Stimulated activated CD8-positive, alpha-beta memory T cell treated with anti-CD3 and anti-CD28 coated beads, Interleukin-4, amount 100 ng/mL, for 1 hour (primary cell): ENCODE measurements at places on chromosomes 1 and 21.

DNA sequence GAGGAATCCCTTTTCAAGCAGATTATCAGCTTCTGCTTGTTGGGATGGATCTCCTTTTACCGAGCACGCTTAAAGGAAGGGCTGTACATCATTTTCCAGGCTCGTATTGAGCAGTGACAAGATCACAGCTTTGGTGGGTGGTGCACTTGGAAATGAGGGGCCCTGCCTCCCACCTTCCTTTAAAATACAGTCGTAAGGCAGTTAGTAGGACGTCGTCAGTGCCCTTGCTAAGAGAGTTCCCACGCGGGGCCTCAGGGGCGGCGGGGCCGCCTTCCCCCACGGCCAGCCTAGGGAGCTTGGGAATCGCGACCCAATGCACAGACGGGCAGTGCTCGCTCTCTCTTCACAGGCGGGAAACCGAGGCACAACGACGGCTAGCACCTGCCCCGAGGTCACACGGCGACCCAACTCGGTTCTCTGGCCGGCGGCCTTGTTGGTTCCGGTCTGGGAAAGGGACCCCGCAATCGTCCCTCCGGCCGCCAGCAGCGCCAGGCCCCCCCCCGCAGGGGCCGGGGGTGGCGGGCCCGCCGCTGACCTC is 58.6 kb downstream of the H3-3A start:
- no peak for DNase-seq

DNA sequence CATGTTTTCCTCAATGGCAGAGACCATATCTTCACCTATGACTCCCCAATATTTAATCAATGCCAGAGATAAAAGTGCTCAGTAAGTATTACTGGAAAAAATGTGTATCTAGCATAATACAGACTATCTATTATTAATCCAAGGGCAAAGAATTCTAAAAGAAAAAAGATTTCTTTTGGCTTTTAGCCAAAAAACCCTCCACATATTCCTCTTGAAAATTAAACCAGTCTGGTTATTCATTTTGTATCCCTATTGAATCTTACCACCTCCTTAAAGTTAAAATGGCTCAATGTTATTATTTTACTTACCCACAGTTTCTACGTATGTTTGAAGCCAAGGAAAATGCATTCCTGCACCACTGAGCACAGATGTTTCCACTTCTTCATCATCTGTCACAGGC is 1.6 kb downstream of the TAF1A start:
- DNase-seq: no peak

GRCh38 chr1:71157151-71157550 is 76.3 kb upstream of the ZRANB2 start:
- no peak for DNase-seq

DNA sequence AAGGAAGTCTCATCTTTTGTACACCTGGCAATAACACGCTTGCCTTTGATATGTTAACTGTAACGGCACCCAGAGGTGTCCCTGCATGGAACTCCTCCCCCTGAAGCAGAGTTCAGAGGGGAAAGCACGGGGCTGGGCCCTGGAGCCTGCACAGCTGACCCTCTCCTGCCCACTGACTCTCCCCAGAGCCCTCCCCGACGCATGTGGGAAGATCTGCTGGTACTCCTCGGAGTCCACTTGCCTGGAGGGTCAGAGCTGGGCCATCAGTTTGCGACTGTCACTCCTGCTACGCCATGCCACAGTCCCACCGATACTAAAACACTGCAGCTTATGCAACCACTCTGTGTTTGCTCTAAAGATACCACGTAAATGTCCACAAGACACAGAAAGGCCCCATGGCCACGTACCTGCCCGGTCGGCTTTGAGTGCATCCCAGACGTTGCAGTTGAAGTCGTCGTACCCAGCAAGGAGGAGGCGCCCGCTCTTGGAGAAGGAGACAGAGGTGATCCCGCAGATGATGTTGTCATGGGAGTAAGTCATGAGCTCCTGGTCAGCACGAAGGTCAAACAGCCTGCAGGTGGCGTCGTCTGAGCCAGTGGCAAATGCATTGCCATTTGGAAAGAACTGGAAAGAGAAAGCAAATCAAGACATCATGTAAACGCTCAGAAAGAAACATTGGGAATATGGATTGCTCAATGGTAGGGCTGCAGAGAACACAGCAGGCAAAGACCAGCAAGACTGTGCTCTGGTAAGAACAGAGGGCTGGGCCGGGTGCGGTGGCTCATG is 10.6 kb upstream of the NADK start:
- no peak for DNase-seq

- DNase-seq: no peak
Observed at GRCh38 chr1:151817353-151817730, 12.1 kb upstream of the LINGO4 start.

DNA sequence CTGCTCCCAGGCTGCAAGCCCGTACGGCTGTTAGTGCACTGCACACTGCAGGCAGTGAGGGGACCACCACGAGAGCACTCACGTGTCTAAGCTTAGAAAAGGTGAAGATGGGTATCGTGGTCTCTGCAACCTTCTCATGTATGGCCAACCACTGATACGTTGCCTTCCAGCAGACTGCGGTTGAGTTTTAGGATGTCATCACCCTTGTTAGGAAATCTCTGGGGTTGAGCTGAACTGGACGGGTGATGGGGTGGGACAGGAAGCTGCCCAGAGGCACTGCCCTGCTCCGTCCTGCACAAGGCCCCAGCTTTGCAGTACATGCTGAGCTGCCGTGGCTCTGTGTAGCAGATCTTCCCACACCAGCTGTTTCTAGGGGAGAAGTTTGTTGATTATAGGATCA is 43.3 kb downstream of the FAAP20 start:
- DNase-seq: no peak

DNA sequence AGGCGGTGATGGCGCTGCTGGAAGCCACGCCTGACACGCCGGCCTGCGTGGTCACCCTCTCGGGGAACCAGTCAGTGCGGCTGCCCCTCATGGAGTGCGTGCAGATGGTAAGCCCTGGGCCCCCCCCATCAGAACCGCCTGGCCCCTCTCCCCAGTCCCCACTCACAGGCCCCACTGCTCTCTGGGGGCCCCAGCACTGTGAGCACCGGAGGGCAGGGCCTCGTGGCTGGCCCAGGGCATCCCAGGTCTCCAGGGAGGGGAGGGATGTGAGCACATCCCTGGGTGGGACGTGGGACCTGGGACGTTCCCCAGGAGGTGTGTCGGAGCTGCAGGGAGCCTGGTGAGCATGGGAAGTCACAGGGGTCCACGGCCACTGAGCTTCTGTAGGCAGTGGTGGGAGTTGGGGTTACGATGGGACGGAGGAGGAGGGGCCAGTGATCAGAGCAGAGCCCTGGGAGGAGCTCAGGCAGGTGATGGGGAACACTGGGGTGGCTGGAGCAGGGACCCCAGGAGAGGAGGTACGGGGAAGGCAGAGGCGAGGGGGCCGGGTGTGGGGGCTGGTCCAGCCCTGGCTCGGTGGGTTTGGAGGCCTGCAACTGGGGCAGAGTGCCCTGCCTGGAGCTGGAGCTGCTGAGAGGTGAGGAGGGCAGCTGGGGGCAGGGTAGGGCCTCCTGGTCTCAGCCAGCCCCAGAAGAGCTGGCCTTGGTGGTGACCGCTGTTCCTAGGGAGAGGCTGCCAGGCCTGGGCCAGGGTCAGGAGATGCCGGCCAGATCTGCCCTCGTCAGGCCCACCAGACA is 18.8 kb downstream of the PFKL start:
- DNase-seq: no peak

DNA sequence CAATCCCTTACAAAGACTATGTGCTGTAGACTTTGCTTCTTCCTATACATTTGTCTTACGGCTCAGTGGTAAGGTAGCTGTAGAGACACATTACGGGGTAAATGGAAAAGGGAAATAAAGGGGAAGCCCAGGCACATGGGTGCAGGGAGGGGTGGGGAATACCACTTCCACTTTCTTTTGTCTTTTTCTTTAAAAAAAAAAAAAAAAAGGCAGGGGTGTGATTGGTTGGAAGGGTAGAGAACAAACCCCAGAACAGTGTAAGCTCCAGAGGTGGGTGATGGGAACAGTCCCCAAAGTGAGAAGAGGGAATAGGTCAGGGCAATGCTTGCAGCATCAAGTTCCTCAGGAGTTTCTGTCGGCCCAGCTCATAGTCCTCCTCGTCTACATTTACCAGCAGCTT is 3.9 kb downstream of the NIT1 start:
- DNase-seq: no peak

DNA sequence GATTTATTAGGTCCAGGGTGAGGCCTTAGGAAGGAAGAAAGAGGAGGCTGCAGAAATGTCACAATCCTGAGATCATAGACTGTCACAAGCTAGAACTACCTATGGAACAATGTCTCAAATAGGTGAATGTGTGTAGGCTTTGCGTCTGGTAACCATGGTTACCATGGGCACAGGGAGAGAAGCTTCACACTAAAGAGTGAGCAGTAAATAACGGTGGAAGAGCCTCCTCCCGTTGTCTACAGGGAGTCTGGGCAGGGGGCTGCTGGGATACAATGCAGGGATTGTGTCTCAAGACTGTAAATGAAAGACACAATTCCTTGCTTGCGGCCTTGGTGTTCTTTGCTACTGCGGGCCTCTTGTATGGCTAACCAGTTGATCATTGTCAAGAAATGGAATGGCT is 28.2 kb upstream of the KCNJ6 start:
- DNase-seq: no peak

- DNase-seq: no peak
Observed at GRCh38 chr1:30322859-30323257, 400.5 kb downstream of the MATN1 start.

DNA sequence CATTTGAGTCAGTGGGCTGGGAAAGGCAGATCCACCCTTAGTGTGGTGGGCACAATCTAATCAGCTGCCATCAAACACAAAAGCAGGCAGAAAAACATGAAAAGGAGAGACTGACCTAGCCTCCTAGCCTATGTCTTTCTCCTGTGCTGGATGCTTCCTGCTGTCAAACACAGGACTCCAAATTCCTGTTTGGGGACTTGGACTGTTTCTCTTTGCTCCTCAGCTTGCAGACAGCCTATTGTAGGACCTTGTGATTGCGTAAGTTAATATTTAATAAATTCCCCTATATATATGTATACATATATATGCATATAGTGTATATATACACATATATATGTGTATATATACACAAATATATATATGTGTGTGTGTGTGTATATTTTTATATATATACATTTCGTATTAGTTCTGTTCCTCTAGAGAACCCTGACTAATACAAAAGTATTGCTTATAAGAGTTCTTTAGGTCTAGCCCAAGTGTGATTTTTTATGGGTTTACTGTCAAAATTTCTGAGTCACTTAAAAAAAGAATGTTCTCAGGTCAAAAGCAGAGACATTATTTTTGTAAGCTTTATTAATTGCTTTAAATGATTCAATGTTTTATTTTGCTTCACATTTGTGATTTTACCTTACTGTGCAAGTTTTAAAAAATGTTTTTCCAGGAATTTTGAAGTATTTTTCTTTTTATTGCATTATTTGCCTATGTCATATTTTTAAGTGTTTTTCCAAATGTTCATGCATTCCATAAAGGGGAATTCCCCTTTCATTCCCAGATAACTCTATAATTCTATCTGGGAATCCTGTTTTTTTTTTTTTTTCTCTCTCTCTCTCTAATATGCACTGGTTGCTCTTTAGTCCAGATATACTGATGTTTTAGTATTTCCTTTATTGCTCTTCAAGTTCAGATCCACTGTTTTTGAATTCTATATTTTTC is 92.1 kb upstream of the ADAMTS5 start:
- no peak for DNase-seq

GRCh38 chr21:36859744-36860501 is 106.5 kb downstream of the HLCS start:
- DNase-seq: no peak

DNA sequence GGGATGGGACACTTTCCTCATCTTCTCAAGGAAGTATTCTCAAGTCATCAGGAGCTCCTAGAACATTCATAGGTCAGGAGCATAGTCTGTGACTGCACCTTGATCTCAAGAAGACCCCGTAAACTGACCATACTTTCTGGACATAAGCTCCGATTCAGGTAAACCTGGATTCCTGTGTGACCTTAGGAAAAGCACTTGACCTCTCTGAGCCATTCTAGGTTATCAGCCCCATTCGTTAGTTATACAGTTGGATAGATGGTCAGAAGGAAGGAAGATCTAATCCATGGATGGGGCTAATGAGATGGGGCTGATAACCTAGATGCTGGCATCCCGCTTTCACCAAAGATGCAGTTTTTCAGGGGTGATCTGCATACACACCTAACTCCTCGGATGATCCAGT is 114.3 kb downstream of the EPHB2 start:
- DNase-seq: no peak

GRCh38 chr21:45588871-45589491 is 46.7 kb upstream of the SLC19A1 start:
- no peak for DNase-seq

- no peak for DNase-seq
Observed at GRCh38 chr1:64579767-64580166, 109.8 kb downstream of the CACHD1 start.

- no peak for DNase-seq
Observed at GRCh38 chr1:67560580-67561255, 124.3 kb upstream of the GADD45A start.

DNA sequence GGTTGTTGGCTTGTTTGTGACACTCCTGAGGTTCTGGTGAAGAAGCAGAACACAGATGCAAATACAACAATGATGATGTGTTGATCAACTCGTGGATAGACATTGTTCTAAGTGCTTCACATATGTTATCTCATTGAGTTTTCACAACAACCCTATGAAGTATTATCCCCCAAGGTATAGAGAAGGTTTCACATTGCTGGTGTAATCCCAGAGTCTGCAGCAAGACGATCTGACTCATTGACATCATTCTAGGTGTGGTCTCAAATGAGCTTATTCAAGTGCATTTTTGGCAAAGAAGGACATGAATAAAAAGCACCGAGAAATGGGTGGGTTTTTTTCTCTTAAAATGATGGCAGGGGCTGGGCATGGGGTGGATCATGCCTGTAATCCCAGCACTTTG is 64.1 kb upstream of the SCAF4 start:
- DNase-seq: no peak

GRCh38 chr1:61084491-61085031 is 2.2 kb downstream of the NFIA start:
- DNase-seq: no peak

DNA sequence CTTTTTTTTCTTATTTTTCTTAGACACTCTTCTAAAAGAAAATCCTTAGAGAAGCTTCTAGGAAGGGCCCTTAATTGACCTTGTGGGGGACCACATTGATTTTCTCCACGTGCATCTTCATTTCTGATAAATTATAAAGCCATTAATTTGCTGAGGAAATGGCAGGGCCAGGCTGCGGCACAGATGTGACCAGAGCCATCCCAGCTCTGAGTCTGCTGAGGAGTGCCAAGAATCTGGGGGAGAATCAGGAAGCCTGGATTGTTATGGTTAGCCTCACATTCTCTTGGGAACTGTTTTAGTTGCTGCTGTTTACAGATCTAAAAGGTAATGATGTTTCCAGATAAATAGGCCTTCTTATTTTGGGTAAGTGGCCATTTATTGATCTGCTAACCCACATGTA is 16.2 kb downstream of the PROX1 start:
- no peak for DNase-seq

- no peak for DNase-seq
Observed at GRCh38 chr1:69305621-69306020, 262.1 kb upstream of the LRRC7 start.

DNA sequence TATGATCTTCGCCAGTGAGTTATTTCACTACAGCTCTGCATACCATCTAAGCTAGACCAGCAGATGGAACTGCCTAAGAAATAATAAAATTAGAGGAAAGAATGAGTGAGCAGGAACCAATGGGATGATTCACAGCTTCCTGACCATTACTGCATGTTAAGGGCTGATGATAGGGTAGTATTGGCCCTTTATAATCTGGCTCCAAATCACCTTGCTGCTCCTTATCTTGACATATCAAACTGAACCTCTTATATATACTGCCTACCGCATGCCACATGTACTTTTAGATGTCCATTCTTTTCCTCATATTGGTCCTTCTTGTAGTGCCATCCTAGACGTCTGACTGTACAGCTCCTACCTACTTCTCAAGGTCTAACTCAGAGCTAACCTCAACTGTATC is 524.4 kb downstream of the DPYD start:
- DNase-seq: no peak
